ENCODE measurements at places on chromosomes 3 and 15.
A peak's percentile ranks its signal among the peaks of the same experiment; 100 is the strongest.

DNA sequence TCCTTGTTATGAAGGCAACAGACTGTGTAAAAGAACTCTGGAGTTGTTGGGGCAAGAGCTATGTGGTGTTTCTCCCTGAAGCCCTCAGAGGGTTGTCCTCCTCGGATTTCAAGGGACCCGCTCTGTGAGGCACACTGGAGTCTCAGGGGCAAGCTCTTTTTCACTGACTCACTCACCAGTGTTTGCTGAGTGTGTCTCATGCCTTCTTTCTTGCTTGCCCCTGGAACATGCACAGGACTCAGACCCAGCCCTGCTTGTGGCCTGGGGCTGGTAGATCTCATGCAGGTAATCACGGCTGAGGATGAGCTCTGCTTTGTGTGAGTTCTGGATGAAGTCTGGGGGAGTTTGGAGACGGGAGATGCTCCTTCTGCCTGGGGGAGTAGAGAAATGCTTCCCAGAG is 93.7 kb downstream of the CACNA1D start:
- DNase-seq: no peak

DNA sequence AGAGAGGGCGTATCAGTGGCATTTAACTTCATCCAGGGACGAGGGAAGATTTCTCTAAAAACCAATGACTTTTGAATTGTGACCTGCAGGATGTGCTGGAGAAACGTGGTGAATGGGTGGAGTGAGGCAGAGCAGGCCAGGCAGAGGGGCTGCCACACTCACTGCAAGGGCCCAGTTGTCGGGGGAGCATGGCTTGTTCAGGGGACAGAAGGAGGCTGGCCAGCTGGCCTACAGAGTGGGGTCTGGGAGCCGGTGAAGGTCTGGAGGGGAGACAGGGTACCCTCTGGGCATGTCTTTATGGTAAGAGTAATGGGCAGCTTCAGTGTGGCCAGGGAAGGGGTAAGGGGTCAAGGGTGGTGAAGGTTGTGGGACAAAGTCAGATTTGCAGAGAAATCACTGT is 225.2 kb upstream of the RGMA start:
- DNase-seq: no peak

GRCh38 chr3:50423543-50423942 is 64.2 kb upstream of the TMEM115 start:
- DNase-seq: no peak

DNA sequence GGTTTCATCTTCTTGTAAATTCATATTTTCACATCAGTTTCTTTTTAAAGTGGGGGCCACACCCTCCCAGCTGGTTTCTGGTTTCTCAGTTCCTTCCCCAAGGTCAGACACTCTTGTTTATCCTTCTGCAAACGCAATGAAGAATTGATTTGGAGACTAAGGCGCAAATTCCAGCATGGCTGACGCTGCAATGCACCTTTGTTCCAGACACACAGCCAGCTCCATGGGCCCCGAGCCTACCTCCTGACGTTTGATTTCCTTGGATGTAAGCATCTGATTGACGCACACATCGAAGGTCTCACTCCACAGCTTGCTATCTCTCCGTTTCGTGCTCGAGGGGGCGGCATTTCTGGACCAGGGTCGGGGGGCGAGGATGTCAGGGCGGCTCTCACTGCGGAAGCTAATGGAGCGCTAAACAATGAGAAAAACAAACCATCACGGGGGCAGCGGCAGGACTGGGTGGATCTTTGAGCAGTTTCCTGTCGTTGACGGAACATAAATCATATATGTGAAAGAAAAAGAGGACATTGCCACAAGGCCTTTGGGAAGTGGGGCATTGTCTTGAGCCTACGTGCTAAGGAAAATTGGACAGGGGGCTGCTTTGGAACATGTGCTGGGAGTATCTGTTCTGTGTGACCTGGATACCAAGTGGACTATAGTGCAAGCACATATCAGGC is 46.9 kb downstream of the ARHGEF3 start:
- no peak for DNase-seq

DNA sequence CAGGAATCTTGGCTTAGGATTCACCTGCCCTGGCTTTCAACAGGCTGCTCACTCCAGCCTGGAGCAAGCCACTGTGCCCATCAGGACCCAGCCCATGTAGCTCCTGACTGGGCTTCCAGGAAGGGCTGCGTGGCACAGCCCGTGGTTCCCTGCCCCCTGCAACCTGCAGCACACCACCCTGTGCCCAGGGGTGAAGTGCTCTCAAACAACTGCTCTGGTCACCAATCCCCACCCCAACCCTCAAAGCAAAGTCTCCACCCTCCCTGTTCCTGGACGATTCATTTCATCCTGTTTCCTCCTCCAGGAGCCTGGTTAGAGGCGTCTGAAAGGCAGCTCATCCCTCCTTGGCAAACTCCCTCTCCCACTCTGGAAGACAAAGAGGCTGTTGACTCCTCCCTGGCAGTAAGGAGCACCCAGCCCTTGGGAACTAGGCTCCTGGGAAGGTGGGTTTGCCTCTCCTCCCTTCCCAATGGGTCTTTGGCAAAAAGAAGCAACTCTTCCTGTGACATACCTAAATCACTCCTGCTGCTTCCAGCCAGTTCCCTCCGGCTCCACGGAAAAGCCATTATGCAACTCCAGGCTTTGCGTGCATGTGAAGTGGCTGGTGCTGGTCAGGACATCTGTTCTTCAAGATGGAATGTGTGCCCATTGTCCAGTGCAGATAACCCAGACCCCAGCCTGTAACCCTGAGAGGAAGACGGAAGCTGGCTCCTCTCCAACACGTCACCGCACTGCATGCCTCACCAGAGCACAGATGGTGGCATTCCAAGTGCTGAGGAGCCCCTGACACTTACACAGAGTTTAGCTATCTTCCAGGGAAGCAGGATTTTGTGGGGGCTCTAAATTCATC is 29.1 kb upstream of the VIPR1 start:
- DNase-seq: no peak

DNA sequence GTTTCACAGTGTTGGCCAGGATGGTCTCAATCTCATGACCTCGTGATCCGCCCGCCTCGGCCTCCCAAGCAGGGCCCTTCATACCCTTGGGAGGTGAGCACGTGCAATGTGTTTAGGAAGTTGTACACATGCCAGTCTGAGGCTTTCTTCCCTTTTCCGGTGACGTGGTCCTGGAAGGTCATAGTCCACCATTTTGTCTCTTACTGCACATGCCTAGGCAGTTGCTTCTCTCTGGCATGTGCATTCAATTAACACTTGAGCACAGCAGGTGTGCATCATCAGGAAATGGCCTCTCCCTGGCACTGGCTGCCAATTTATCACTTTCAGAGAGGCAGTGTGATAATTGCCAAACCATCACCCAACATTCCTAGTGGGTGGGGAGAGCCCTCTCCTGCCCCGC is 21.7 kb upstream of the SELENOK start:
- no peak for DNase-seq

DNA sequence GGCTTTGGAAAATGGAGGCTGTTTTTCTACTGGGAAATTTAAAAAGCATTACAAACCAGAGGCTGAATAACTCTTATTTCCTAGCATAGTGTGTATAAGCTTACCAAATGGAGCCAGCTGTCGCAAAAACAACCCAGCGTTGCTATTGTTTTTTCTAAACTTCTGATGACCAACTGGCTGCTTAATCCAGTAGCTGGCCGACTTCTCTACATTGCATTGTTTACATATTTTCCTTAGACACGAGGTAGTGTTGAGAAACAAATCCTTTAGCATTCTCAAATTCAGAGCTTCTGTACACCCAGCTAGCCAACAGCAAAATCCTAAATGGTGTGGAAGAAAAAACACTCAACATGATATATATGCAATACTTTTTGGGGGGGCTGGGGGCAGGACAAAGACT is 161.0 kb upstream of the ADAMTS9 start:
- no peak for DNase-seq

DNA sequence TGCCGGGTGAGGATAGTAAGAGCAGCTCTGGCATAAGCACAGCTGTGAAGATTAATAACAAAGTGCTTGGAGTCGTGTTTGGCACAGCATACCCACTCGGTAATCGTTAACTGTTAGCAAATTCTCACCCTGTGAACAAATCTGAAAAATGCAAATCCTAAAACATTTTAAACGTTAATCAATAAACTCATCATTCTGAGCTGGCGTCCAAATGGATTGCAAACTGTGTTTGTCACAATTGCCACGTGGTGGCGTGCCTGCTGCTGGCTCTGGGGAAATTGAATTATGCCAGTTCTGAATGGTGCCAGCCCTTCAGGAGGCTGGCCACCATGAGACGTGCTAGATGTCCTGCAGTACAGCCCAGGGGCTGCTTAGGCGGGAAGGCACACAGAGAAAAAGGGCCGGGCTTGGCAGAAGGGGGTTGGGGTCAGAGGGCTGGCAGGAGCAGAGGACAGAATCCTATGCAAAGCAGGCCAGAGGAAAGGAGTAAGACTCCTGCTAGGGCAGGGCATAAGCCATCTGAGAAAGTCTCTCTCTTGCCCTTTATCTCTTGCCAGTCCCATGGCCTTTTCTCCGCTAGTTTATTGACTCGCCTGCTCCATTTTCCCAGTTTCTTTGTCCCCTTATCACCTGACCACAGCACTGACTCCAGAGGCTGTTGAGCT is 22.1 kb upstream of the POLG start:
- DNase-seq: no peak

- no peak for DNase-seq
Measured at GRCh38 chr15:47857776-47858167, 140.5 kb downstream of the SEMA6D start.

GRCh38 chr15:77659350-77660321 is 26.9 kb upstream of the LINGO1 start:
- DNase-seq: peak; percentile 50

- DNase-seq: peak; percentile 11
Measured at GRCh38 chr3:193391902-193392301, 13.3 kb upstream of the ATP13A5 start.

DNA sequence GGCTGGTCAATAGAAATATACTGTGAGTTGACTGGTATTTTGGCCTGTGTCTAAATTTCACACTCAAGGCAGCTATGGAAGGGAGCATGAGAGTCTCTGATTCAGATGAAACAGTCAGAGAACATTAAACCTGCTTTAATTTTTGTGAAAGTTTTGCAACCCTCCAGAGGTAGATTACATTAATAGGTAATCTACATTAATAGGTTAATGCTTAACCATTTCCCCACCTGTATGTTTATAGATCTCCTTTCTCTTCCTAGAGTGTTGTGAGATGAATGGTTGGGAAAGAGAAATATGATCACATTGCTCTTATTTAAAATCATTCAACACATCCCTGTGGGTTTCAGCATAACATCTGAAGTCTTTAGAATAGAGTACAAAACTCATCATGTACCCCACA is 586.9 kb upstream of the DPPA4 start:
- no peak for DNase-seq

DNA sequence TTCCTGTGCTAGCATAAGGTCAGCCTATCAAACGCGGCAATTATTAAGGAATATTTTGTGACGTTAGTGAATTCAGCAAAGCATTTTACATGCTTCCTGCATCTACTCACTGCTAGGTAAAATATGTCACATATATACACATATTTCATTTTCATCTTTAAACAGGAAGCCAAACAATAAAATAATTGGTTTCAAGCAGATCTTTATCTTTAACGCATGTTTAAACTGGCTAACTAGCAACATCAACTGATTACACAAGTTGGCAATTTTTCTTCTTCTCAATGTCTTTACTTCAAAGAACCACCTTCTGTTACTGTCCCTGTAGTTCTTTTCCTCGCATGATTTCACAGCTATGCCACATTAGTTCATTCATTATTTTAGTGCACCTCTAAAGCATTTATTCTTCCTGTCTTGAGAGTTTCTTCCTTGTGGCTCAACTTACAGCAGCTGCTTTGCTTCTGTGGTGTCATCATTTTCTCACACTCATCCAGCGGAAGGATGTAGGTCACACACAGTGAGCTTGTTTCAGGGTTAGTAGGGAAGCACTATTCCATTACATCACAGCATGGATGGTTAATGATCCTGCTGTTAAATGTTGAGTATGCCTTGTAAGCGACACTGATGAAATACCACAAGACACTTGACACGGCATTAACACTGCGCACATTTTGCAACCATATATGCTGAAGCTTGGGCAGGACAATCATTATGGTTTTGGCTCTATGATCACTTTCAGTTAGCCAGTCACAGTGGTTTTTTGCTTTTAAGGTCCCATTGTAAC is 2.3 kb upstream of the BCHE start:
- DNase-seq: no peak

- no peak for DNase-seq
Measured at GRCh38 chr3:46930166-46930944, 46.2 kb downstream of the CCDC12 start.

- no peak for DNase-seq
Measured at GRCh38 chr3:30681649-30682211, 75.3 kb downstream of the TGFBR2 start.

DNA sequence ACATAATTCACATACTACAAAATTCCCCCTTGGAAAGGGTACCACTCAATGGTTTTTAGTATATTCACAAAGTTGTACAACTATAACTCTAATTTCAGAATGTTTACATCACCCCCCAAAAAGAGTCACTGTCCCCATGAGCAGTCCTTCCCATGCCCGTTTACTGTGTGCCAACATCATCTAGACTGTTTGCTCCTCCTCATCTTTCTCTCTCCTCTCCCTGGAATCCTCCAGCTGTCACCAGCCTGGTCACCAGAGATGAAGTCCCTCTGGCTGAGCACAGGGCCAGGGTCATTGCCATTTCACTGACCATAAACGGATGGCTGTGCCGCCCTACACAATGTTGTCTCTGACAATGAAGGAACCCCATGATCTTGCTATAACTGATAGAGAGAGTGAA is 45.2 kb downstream of the C2CD4B start:
- no peak for DNase-seq

DNA sequence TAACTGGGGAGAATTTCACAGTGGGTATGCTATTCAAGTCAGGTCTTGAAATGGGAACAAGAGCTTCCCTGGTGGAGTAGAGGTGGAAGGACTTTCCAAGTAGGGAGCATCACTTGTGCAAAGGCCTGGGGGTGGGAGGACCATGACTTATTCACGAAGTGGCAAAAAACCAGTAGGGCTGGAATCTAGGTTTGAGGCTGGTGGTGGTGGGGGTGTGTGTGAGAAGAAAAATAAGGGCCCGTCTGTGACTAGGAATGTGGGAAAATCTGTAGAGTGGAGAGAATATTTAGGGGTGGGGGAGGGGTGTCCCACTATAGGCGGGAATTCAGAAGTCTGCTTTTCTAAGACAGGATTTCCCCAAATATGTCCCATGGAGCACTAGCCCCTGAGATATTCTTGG is 271.9 kb upstream of the TBL1XR1 start:
- DNase-seq: no peak

- DNase-seq: no peak
Measured at GRCh38 chr15:47794252-47794914, 77.1 kb downstream of the SEMA6D start.

GRCh38 chr15:93087825-93088199 is 1.2 kb downstream of the RGMA start:
- DNase-seq: peak; percentile 82

- DNase-seq: no peak
Measured at GRCh38 chr15:50180091-50180490, 1.9 kb upstream of the SLC27A2 start.

GRCh38 chr15:52804526-52805081 is 14.5 kb upstream of the ONECUT1 start:
- peak; percentile 68 for DNase-seq

DNA sequence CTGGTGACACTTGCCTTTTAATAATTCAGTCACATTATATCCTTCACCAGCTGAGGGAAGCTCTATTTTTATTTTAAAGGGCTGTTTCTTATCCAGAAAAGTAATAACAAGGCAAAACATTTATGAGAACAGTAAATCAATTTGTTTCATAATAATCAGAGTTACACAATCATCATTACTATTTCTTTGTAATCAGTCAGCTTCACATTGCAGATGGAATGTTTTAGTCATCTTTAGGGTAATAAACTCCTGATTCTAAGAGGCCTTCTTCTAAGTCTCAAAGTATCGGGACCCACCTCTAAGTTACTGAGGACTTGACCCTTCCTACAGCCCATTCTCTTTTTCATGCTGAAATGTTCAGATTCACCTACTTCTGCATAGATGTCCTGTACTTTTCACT is 298.3 kb upstream of the TGFBR2 start:
- DNase-seq: no peak
